ENCODE measurements at places on chromosomes 6 and 20.

DNA sequence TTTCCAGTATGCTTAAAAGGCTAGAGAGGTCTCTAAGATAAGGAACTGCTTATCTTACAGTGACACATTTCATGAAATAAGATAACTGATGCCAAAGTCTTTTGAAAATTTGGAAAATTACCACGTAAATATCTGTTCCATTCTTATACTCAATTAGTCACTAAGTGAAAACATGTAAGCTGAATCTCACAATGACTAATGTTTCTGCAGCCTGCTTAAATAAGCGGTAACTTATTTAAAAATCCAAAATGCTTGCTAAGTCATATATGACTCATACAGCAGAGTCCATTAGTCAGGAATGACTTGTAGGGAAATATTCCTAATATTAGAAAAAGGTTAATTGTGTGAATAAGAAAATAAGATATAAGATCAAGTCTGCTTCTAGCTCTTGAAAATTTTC is 27.8 kb upstream of the LGSN start:
- DNase-seq = no peak

DNA sequence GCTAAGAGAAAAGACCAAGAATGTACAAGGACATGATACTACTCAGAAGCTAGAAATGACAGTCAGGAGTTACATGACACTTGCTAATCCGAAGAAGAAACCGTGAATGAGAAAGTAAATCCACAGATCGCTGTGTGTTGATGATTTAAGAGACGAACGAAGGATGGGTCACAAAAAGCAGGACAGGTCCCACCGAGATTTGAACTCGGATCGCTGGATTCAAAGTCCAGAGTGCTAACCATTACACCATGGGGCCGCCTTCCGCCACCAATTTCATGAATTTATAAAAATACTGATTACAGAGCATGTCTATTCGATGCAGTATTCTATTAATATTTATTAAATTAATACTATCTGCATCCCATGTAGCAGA is 54.0 kb upstream of the BTN3A2 start:
- peak; percentile 5 for DNase-seq

GRCh38 chr6:151813858-151814257 is 6.4 kb downstream of the ESR1 start:
- DNase-seq = no peak

DNA sequence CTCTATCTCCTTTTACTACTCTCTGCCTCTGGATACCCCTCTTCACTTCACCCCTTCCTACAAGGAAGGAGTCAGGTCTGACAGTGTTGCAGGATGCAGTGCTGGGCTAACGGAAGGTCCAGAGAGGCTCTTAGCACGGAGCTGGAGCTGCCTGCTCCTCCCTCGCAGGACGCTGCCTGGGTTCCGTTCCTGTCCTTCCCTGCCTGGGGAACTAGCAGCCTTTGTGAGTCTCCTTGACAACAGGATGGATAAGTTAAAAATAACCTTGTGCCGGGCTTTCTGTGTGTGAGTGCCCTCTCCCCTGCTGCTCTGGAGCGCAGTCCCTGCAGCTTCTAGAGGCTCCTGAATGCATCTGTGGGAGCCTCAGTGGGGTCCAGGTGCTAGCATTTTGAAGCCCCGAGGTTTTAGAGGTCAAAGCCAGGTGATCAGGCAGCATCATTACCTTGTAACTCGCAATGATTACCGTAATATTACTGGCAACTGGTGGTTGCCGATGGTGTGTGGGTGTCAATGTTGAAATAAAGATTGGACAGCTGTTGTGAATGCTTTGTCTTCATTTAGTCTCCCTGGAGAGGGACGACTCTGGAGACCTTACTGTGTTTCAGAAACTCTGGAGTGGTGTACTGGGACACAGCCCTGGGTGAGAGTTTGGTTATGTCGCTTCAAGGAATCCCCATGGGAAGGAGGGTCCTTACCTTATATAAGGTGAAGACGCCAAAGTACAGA is 44.4 kb downstream of the CDS2 start:
- DNase-seq = no peak

DNA sequence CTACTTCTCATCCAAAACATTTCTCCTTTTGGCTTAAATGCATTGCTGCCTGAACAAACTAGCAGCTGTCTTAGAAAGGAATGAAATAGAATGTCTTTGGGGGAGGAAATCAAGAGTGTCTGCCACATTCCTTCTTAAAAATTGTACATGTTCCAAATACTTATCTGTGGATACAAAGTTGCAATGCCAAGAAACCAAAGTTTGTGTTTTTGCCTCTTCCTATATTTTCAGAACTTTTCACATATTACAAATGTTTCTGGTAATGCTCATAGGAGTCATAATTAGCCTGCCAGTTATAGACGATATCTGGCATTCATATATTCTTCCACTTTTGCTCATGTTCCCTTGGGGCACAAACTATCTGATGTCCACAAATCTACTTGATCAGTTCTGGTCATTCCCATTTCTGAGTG is 165.5 kb upstream of the BMP5 start:
- no peak for DNase-seq

GRCh38 chr6:3385660-3386151 is 71.1 kb downstream of the SLC22A23 start:
- peak; percentile 86 for DNase-seq

DNA sequence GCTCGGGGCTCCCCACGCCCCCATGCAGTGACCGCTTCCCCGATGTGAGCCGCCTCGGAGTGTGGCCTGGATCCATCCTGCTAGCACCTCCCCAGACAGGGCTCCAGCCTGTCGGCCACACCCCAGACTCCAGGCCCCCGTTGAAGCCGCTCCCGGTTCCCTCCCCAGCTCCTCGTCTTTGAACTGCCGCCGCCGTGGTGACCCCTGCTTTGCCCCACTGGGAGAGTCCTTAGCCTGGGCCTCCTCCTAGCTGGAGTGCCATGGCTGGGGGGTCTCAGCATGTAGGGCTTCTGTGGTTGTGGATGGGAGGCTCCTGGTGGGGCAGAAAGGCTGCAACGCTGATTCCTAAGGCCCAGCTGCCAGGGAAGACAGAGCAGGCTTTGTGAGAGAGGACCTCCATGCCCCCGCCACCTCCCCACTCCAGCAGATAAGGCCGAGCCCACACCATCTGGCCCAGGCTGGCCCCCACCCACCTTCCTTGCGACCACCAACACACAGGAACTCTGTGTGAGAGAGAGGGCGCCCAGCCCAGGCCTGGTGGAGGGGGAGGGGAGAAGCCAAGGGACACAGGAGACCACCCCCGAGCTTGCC is 11.4 kb downstream of the FOXS1 start:
- no peak for DNase-seq

DNA sequence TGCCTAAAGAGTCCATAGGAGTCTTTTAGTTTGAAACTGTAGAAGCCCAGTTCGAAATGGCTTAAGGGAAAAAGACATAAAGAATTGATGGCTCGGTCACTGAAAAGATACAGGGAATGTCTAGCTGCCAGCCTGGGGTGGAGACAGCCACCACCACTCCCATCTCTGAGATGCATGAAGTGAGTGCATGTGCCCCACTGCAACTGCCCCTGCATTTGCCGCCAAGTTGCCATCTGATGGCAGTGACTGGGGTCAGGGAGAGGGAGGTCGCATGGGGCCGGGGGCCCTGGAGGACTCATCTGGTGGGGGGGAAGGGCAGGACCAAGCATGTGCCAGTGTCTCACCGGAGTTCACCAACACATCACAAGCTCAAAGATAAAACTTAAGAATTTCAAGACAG is 385.8 kb upstream of the SULF2 start:
- DNase-seq = no peak

- no peak for DNase-seq
Measured at GRCh38 chr20:475463-476357, 13.4 kb upstream of the TBC1D20 start.

DNA sequence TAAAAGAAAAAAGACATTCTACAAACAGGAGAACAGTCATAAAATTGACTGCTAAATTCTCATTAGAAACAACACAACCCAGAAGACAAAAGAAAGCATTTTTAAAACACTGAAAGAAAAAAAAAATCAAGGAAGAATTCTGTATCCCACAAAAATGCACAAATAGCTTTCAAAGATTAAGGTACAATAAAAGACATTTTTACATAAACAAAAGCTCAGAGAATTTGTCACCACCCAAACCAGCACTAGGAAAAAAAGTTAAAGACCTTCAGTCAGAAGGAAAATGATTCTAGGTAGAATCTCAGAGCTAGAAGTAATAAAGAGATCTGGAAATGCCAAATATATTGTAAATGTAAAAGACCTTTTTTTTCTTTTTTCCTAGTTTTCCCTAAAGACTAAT is 252.4 kb downstream of the CLIC5 start:
- DNase-seq = no peak

DNA sequence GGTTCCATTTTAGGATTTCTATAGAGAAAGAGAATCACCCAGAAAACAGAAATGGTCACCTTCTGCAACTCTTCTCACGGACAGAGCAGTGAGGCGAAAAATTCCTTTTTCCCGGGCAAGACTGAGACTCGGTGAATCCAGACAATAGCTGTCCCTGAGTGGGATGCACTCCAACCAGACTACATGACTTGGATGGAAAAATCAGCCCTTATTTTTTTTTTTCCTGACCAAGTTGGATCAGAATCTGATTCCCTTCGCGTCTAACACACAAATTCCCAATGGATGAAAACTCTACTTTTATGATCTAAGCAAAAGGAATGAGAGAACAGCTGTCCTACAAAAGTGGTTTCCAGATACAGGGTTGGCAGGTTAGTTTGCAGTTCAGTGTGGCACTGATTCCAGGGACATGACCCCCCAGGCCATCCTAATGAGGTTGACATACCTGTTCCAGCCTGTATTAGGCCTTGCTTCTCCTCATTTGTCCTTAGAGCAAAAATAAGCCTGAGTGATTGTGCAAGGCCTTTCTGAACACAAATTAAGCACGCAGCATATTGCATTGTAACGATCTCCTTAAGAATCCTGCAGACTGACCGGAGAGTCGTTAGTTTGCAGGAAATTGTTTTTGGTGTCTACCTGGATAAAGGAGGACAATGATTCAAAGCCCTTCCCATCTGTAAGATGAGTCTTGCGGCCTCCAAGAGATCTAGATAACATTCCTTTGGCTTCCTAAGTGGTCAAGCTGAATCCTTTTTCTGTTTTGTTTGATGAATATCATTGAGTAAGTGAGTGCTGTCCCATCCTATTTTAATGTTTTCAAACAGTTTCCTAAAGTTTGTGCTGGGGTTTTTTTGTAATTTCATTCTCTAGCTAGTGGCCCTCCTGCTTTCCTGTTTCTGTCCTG is 1.5 kb upstream of the NEDD9 start:
- no peak for DNase-seq

- no peak for DNase-seq
Measured at GRCh38 chr20:25090492-25091429, 8.8 kb upstream of the VSX1 start.

GRCh38 chr6:105646391-105646867 is 243.5 kb upstream of the PREP start:
- no peak for DNase-seq

DNA sequence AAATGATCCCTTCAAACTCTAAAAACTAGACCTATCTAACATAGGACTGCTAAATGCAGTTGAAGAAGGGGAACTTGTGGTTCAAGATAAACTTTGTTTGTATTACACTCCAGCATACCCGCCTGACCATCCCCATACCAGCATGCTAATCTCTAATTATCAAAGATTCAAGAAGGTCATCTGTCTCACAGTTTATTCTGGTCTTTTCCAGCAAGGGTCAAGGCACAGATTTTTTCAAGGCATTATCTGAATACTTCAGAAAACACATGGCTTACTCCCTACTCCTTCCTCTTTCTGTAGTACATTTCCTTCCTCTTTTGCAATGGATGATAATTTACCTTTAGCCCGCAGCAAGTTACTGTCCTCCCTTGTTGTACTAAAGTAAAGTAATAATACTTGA is 174.1 kb downstream of the PKHD1 start:
- no peak for DNase-seq

- DNase-seq = no peak
Measured at GRCh38 chr6:75203721-75204120, 2.1 kb downstream of the COL12A1 start.

GRCh38 chr20:51610111-51610510 is 67.6 kb upstream of the NFATC2 start:
- DNase-seq = no peak

DNA sequence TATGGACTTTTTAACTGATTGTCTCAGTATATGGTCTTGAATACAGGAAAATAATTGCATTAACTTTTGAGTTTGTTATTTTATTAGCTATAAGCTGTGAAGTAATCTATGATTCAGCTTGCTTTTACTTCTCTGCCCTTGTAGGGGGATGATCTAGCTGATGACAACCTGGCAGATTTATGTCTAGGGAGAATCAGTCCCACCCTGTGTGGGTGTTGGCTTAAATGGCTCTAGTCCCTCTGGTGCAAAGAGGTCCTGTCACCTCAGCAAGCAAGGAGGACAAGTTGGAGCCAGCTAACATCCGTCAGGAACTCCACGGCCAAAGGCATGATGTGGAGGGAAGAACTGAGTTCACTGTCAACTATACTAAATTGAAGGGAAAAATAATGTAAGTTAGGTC is 495.3 kb downstream of the BMP2 start:
- no peak for DNase-seq

DNA sequence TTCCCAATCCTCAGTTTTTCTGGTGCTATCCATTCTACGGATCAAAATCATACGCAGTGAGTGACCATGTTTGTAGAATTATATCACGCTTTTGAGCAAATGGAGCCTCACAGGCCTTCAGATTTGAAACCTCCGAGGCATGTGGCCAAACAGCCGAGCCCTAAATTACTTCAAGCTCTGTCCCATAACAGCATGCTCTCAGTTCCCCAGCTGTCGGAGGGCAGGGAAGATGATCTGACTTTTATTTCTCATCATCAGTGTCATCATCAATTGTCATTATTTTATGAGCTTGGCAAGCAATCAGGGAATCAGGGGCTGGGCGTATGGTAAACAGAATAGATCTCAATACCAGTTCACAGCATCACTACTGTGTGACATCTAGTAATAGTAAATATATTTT is 73.2 kb downstream of the PSMG4 start:
- no peak for DNase-seq

DNA sequence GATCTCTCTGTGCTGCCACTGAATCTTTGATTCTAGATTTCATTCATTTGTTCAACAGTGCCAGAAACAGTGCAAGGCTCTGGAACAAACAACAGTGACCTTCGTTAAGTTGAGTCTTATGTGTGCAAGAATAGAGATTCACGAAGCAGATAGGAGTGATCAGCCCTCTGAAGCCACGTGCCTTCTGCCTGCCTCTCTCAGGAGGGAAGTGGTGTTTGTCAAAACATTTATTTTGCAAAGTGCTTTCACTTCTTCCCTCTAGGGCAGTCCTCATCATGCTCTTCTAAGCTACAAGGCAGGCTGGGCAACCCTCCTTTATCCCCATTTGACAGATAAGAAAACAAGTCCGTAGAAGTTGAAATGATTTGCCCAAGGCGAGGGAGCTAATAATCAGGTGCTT is 204.3 kb downstream of the TFAP2C start:
- DNase-seq = no peak

DNA sequence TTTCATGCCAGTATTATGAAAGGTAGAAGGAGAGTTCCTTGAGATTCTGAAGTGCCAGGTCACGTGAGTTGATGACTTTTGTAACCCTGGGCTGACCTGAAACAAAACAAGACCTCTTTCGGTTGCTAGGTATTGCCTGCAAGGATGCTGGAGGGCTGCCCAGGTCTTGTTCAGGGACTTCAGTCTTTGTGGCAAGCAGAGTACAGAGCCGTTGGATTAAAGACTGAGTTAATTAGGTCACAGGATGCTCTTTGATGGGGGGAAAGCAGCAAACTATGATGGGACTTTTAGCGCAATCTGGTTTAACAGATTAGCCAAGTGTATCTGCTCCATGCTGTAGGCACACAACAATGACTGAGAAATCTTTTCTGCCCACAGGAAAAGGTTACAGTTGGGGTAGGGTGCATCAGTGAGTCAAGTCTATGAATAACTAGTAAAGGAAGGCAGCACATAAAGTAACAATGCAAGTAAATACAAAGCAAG is 12.8 kb upstream of the ELOVL5 start:
- no peak for DNase-seq

- DNase-seq = peak; percentile 63
Measured at GRCh38 chr20:64079273-64080012, at the start of gene RGS19. Gene RGS19, minus strand, starts transcription at chr20:64079518. Its CDS starts 2,632 bp downstream, at chr20:64076886.

All from C1 segment of cervical spinal cord (tissue), 14 donors.